ENCODE measurements at places on chromosomes 12 and 14. TPM values are rescaled to one million over a fixed set of nuclear protein-coding genes. Genes with fewer than 3 reads are reported as not detected.

MYRFL gene
- total RNA-seq, result 0.19 TPM

ANAPC5 gene
- total RNA-seq, result 78.2 TPM

DNA sequence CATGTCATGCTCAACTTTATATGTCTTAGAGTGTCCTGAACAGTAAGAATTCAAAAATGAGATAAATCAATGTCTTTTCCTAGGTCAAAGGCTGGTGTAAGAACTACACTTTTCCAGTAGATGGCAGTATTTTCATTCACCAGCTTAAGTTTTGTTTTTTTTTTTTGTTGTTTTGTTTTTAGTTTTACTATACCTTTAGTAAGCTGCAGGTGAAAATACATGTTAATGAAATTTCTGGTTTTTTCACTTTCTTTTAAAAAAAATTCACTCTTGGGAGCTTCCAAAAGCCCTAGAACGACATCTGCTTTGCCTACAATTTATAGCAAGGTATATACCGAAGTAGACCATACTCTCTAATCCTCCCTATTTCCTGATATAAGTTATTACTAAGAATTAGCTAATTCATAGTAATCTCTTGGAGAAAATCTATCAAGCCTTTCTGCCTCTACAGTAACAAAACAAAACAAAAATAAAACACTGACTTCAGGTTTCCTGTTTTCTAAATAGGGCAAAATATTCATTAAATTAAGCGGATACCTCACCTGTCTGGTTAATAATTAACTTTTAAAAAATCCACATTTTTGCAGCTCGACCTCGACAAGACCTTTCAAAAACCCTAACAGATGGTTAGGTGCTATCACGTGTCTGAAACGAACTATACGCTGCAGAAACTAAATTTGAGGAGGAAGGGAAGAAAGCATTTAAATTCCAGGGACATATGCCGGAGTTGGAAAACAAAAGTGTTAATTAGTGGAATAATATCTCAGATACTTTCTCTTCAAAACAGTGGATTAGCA lies 2.7 kb upstream of the SAMD4A start:
- DNase-seq, result no peak

DNA sequence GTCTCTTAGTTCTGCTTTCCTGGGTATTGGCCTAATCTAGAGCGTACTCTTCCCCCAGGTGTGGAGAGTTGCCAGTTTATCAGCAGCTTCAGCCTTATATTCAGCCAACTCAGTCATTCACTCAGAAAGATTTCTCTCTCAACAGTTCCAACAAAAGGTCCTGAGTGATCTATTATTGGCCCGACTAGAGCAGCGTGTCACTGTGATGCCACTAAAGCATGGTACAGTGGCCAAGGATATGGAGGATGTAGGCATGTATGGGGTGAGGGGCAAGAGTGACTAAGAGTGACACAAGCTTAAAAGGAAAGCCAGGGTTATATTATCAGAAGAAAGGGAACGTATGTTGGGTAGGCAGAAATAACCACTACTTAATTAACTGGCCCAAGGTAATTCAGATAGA lies 4.8 kb downstream of the NOPCHAP1 start:
- no peak for DNase-seq

- DNase-seq, result no peak
Observed at GRCh38 chr14:94584591-94585280, 3.5 kb downstream of the SERPINA5 start.

- no peak for DNase-seq
Observed at GRCh38 chr14:95374239-95374997, 54.7 kb upstream of the CLMN start.

- DNase-seq, result no peak
Observed at GRCh38 chr14:70776197-70776596, 33.1 kb downstream of the MAP3K9 start.

DNA sequence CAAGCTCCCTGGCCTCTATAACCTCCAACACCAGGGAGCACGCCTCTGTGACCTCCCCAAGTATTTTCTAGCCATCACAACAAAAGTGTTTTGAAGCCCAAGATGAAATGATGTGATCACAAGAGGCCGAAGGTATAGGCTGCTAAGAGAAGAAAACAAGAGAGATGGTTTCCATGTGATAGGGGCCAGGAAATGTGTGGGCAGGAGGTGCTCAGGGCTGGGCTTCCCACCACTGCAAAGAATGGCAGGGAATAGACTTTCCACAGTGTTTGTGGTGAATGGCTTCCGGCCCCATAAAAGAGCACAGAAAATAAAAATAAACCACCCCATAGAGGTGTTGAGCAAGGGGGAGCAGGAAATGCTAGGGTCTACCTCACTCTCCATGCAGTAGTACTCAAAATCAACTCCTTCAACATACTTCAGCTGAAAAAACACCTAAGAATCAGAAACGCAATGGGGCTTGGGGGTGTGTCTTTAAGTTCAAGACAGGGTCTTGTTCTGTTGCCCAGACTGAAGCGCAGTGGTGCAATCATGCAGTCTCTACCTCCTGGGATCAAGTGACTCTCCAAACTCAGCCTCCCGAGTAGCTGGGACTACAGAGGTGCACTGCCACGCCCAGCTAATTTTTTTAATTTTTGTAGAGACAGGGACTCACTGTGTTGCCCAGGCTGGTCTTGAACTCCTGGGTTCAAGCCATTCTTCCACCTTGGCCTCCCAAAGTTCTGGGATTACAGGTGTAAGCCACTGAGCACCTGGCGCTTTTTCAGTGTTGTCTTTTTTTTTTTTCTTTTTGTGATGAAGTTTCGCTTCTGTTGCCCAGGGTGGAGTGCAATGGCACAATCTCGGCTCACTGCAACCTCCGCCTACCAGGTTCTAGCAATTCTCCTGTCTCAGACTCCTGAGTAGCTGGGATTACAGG lies 27.1 kb downstream of the DAD1 start:
- no peak for DNase-seq

- DNase-seq, result no peak
Observed at GRCh38 chr14:88937706-88938105, 113.3 kb downstream of the TTC8 start.

DNA sequence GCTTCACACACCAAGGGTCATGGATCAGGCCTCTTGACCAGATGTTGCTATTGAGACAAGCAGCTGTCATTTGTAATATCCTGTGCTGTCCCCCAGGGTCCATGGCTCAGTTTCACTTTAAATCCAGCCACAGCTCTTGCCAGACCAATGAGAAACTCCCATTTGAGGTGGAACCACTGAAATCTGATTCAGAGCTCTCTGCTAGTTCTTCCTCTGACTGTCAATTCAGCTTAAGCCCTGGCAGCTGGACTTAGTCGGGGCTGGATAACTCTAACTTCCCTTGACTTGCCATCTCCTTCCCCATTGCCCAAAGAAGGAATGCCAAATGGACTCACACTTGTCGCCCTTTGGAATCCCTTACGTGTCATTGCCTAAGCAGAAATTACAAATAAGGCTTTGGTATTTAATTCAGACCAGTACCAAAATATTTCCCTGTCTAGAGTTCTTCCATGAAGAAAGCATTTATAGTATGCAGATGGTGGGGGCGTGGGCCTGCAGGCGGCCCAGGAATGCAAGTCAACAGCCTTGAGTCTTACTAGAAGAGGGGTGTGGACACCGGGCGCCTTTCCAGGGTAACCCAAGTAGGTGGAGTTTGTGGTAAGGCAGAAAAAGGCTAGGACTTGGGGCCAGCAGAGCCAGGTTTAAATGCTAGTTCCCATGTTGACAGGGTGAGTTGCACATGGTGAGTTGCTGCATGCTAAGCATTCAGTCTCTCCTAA lies 96.9 kb upstream of the TMPO start:
- no peak for DNase-seq

DNA sequence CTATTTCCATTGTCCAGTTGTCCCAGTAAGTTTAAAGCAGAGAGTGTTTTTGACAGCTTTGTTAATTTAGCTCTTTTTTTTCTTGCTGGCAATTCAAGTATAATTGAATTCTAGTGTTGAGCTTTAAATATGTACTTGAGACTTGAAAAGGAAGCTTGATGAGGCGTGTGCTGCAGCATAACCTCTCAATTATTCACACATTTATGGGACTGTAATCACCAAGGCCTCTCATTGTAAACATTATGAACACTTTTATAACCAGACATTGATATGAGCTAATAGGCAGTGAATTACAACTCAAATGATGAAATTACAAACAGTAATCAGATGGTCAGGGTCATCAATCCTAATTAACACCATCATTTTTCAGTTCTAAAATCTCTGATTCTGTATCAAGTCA lies 378.0 kb upstream of the DDHD1 start:
- no peak for DNase-seq

- no peak for DNase-seq
Observed at GRCh38 chr12:6404390-6404789, 20.4 kb downstream of the LTBR start.

GRCh38 chr14:99136047-99136400 lies 136.0 kb downstream of the BCL11B start:
- DNase-seq, result no peak
